ENCODE measurements at places on chromosomes 2 and 18.

GRCh38 chr2:138026111-138027020, 62.1 kb downstream of the HNMT start:
- no peak for ATAC-seq

DNA sequence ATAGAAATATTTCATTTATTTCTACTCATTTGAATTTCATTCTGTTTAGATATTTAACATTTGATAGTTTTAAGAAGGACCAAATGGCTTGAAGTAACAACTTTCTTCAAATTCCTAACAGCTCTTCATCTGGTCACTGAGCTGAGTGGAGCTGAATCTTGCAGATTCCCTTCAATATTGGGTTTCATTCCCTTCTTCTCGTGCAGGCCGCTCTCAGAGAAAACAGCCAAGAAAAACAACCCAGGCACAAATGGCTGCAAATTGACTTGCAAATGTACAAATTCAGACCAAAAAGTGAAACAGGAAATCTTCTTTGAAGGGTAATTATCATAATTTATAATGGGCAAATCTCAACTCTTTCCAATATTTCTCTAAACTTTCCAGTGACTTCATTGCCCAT, 30.3 kb upstream of the GCG start:
- no peak for ATAC-seq

DNA sequence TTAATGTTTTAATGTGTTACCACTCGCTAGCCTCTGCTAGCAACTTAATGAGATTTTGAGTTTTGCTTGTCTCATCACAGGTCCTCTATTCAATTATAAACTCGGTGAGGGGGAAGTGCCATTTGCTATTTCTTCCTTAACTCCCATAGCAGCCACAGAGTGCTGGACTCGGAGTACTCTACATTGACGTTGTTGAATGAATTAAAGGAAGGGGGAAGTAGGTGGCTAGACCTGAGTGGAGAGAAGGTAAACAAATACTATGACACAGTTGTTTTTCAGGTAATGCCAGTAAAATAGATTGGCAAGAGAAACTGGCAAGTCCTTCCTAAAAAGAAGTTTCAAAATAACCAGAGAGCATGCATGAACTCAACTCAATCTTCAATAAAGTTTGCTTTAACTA, 339.3 kb downstream of the HRH4 start:
- no peak for ATAC-seq

DNA sequence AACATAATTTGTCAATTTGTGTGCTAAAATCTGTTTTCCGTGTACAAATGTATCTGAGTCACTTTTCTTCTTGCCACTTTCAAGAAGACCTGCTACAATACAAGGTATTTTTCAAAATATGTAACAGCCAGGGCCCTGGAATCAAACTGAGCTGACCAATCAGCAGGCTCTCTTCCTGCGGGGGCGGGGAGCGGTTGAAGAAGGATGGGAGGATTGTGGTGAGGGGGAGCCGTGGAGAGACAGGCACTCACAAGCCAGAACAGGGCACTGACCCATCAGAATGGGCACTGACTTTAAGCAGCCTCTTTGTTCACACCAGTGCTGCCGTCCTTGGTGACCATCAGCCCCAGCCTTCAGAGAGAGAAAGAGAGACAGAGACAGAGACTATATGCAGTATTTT, 40.6 kb upstream of the CCNYL1 start:
- ATAC-seq = no peak

DNA sequence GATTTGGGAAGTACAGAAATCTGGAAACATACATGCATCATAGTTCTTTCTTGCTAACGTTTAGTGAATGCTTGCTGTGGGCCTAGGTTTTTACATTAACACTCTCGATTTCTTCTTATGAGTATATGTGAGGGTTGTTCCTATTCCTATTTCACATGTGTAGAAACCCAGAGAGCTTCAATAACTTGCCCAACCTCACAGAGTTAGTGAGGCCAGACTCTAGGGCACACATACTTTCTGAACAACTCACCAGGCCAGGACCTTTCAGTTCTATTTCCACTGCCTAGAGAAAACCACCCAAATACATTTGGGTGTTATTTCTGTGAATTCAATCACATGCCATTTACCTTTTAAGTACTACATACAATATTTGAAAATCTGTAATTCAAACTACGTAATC, 8.2 kb upstream of the KCTD1 start:
- peak; percentile 79 for ATAC-seq
